ENCODE measurements at places on chromosomes 7 and 10.

DNA sequence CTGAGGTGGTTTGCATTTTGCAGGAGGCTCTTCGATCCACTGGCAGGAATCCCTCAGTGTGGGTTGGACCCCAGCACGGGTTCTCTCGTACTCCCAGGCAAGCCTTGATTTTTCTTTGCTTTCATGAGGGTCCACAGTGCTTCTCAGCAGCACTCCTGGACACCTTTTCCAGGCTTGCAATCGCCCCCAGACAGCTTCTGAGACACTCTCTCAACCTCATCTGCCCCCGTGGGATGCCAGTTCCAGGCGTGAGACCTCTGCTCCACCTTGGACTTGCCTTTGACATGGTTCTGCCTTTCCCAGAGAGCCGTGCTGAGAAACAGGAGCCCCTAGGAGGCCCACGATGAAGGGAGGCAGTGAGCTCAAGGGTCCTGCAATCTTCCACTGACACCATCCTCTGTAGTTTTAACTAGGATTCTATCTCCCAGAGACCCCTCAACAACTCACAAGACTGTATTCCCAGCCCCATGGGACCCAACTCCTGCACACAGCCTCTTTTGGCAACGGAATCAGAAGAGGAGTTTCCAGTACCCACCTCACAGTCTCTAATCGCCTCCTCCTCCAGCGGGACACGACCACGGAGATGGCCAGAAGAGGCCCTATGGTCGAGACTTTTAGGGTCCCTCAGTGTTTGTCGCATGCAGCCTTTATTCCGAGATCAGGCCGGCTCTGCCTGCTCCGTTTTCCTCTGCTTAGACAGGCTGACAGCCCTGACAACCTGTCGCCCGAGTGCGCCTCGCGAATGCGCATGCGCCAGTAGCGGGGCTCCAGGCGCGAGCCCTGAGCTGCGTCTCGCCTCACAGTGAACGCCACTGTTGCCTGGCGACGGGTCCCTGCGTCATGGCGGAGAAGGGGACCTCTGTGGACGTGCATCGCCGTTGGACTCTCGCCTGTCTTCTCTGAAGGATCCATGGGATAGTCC is 26.0 kb upstream of the ZNF273 start:
- no peak for DNase-seq

- no peak for DNase-seq
Observed at GRCh38 chr7:92634924-92635519, 44.8 kb upstream of the FAM133B start.

DNA sequence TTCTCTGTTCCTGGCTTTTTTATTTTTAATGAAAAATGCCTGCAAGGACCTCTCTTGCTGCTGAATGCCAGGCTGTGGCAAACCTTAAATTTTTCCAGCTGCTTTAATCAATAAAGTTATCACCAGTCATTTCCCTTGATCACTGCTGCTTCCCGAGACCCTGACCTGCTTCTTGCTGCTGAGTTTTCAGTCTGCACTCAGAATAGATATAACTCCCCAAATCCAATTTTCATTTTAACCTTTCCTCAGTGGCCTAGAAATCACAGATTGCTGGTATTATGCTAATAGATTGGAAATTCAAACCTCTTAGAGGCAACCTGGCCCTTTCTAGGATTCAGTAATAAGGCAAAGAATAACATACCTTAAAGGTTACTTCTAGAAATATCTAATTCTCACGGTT is 43.7 kb downstream of the LHPP start:
- DNase-seq = no peak

GRCh38 chr7:45921699-45922519 is 837 bp upstream of the IGFBP3 start:
- peak; percentile 85 for DNase-seq

DNA sequence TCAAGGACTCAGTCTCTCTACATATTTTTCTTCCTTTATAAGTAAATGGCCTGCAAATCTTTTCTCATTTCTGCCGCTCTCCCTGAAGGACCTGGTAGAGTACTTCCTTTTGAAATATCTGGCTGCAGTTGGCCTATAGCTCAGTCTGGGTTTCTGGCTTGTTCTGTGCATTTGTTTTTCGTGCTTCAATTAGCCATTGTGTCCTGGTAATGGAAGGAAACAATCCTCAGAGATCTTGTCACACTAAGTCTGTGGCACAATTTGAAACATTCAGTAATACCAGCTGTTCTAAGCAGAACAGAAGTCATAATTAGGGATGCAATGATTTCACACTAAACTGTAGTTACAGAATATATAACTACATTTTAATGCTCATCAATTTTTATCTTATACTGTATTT is 545.0 kb downstream of the NRG3 start:
- no peak for DNase-seq

DNA sequence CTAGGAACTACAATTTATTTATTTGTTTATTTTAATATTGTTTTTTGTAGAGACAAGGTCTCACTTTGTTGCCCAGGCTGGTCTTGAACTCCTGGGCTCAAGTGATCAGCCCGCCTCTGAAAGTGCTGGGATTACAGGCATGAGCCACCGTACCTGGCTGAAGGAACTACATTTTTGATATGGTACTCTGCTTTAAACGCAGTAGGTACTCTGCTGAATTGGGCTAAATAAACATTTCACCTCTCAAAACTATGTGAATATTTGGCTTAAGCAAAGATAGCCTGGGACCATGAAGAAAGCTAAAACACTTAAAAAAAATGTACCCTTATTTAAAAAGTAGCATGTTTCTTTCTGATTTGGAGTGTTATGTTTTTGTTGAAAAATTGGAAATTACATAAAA is 138.2 kb downstream of the ADK start:
- DNase-seq = no peak

- DNase-seq = no peak
Observed at GRCh38 chr7:110759069-110759468, 331.9 kb upstream of the LRRN3 start.

- no peak for DNase-seq
Observed at GRCh38 chr7:130938661-130939060, 204.7 kb upstream of the KLF14 start.

DNA sequence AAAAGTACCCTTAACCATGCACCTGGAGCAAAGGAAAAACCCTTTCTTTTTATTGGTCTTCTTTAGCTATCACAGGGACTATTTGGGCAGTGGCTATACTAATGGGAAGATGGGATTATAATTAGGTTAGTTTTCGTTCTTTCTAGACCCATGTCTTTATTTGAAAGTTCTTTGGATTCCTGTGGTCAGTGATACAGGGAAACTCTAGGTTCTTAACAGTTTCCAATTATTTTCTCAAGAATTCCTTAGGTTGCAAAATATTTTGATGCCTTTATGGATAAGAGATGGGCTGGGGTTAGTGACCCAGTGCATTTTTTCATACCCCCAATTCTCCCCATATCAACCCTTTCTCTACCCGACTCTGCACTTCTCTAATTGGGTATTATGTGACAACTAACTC is 49.0 kb downstream of the ADD3 start:
- DNase-seq = no peak

GRCh38 chr7:93890464-93891068 is at the start of gene TFPI2:
TFPI2 (minus strand) TSS chr7:93890753; CDS start chr7:93890678, 75 bp downstream.
- peak; percentile 65 for DNase-seq

DNA sequence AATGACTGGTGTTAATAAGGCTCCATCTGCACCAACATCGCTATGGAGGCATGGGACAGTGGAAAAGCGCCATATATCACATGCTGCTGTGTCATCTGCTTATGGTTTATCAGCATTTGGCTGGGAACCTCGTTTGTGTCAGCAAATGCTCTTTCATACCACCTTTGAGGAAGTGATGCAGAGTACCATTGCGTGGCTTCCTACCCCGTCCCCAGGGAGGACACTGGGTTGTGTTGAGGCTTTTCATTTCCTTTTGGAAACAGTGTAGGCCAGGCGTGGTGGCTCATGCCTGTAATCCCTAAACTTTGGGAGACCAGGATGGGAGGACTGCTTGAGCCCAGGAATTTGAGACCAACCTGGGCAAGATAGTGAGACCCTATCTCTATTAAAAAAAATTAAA is 6.8 kb downstream of the TACR2 start:
- DNase-seq = peak; percentile 61

- no peak for DNase-seq
Observed at GRCh38 chr7:116588641-116589594, 64.1 kb downstream of the CAV1 start.

GRCh38 chr10:7610026-7610425 is 56.7 kb downstream of the ITIH5 start:
- DNase-seq = no peak

DNA sequence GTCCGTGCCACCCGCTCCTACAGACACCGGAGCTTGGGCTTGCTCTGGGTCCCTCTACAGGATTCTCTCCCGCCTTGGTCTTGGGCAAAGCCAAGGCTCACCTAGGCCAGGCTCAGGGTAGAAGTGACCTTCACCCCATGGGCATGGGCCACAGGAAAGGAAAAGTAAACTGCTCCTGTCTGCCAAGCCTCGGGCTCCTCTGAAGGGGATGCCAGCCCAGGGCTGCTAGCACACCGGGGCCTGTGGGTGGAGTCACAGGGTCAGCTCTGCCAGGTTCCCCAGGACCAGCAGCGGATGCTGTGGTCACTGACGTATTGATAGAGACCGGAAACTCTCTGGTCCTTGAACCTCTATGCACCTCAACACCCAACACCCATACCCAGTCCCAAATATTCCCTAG is 222.7 kb upstream of the MGMT start:
- DNase-seq = no peak

DNA sequence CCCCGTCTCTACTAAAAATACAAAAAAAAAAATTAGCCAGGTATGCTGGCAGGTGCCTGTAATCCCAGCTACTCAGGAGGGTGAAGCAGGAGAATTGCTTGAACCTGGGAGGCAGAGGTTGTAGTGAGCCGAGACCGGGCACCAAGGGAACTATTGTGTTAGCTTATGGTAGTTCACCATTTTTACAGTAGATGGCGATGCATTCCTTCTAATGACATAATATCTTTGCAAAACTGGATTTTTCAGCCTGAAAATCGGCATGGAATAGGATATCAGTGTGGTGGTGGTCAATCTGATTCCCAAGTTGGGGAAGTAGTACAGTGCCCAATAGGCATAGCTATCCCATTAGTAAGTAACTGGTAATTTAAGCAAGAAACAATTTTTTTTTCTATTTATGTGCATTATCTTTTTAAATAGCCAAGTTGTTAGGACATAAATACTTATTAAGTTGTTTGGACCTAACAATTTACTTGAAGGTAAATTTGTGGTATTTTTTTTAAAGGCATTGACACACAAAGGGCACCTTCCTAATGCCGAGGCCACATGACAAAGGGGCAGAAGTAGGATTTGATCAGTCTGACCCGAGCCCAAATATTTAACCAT is 17.6 kb upstream of the IMPDH1 start:
- no peak for DNase-seq

GRCh38 chr10:57993302-57993701 is 274.4 kb downstream of the IPMK start:
- no peak for DNase-seq

- no peak for DNase-seq
Observed at GRCh38 chr7:13258386-13258785, 571.0 kb downstream of the ARL4A start.

DNA sequence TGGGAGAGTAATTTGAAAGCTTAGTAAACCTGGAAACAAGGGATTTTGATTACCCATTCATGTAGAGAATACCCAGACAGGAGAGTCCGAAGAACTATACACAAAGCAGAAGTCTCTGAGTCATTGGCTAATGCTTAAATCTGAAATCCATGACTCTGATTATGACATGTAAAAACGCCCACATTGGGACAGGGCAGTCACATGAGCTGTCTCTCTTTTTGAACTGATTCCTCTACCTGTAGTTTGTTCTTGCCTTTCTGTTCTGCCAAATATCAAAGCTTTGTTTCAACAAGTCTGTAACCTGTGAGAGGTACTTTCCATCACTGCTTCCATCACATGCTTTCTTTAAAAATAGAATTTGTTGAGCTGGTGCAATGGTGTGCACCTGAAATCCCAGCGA is 4.3 kb upstream of the GPNMB start:
- DNase-seq = no peak

DNA sequence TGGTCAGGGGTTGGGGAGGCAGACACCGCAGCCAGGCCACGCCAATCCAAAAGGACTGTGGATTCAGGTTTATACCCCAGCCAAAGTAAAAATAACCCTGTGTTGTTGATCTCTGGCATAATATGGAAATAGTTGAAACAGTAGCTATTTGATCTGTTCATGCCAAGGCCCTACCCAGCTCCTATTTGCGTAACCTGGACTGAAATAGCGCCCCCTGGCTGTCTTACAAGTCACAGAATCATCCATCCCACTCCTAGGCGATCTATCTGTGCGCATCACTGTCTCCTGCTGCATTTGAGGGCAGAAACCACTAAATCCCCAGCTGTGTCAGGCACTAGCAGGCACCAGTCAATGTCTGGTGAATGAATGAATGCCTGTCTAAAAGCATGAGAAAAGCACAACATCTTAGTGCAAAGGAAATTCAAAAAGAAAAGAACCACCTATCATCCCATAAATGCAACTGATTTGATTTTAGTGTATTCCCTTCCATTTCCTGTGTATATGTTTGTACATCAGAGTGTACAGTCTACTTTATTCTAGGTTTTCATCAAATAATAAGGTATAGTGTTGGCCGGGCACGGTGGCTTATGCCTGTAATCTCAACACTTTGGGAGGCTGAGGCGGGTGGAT is 160.0 kb downstream of the SLIT1 start:
- peak; percentile 65 for DNase-seq

GRCh38 chr10:22805304-22805703 is 90.9 kb upstream of the PIP4K2A start:
- peak; percentile 43 for DNase-seq
